Right ventricle myocardium superior (tissue), 1 donor: ENCODE measurements at places on chromosomes 2 and 18. TPM values are rescaled to one million over a fixed set of nuclear protein-coding genes. Genes with fewer than 3 reads are reported as not detected.
A peak's percentile ranks its signal among the peaks of the same experiment; 100 is the strongest.

GRCh38 chr2:198711484-198711883 lies 746.3 kb downstream of the SATB2 start:
- DNase-seq, result no peak

GRCh38 chr2:238920601-238921001 lies 72.7 kb downstream of the TWIST2 start:
- no peak for DNase-seq

DNA sequence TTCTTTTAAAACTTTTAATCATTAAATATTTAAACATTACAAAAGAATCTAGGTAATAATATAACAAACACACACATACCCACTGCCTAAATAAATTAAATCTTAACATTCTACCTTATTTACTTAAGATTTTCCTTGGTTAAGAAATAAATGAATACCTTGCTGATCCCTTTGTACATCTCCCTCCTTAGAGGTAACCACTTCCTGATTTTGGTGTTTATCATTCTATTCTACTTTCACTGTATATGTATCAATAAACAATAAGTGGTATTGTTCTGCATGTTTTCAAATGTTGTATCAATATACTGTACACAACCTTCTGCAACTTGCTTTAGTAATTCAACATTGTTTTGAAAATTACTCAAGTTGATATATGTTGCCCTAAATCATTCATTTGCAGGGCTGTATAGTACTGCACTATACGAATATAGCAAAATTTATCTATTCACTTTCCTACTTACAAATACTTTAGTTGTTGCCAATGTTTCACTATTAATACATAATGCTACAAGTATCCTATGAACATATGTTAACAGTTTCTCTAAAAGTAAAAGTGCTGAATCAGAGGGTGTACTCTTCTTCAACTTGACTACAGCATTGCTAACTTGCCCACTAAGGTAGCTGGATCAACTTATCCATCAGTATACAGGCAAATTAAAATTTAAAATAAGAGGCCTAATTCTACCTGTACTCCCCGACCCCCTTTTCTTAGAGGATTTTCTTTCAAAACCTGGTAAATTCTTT lies 65.8 kb downstream of the MEMO1 start:
- no peak for DNase-seq

TMEM127 gene
- 67.3 TPM for total RNA-seq

GRCh38 chr2:66982766-66983165 lies 414.4 kb upstream of the ETAA1 start:
- DNase-seq, result no peak

CD8B2 gene
- total RNA-seq, result not detected

GRCh38 chr2:120456867-120457266 lies 110.9 kb downstream of the INHBB start:
- DNase-seq, result no peak

GRCh38 chr2:104658904-104659591 lies 194.9 kb upstream of the POU3F3 start:
- DNase-seq, result peak; percentile 50

DNA sequence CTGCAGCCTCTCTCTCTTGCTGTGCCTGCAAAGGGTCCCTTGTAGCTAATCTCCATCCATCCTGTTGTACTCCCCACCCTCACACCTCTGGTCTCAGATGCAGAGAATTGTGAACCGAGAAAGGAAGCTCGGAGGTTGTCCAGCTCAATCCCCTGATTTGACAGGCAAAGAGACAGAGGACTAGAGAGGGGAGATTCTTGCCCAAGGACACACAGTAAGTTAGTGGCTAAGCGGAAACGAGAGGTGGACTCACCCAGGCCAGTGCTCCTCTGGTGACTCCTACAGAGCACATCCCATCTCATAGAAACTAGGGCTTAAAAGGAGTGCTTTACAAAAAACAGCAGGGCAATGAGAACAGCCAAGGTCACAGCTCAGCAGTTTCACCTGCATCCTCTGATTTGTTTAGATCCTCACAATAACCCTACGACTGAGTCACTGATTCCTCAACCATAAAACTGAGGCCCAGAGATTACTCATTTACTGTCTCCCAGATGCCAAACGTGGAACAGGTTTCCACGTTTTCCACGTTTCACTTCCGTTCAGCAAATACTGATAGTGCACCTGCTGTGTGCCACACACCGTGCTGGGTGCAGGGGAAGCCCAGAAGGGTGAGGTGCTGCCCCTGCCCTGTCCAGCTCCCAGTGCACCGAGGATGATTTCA lies 22.1 kb downstream of the EHD3 start:
- no peak for DNase-seq

SS18 gene
- 23.5 TPM for total RNA-seq

DNA sequence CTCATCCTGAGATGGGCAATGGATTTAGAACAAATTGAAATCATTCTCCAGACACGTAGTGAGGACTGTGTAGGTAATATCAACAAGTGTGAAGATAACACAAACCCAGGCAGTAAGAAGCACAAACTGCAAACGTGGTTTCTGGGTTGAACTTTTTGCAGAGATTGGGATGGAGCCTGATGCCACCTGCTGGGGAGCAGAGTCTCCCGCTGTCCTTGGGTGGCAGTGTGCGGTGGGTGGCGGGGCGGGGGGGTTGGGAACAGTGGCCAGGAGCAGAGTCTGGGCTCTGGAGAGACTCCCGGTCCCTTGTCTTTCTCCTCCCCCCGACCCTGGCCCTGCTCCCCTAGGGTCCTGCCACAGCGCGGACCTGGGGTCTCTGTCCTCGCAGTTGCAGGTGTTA lies 19.5 kb downstream of the TRAF3IP1 start:
- no peak for DNase-seq

GAREM2 gene
- 1.3 TPM for total RNA-seq

G6PC2 gene
- total RNA-seq, result not detected

MGAT5 gene
- total RNA-seq, result 82.8 TPM

MLPH gene
- total RNA-seq, result 80.9 TPM

DNA sequence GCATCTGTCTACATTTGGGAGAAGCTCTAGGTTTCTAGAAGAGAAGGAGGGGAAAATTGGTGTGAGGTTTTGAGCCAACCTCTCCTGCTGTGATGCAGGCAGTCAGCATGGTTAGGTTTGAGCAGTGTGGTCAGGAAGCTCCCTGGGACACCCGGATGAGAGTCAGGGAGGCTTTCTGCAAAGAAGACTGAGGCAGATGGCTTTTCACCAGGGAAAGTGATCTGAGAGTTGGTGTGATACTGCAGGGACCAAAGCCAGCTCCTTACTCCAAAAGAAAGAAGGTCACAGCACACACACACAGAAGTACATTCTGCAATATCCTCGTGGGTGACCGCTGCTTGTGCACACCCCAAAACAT lies 75.8 kb upstream of the BCL11A start:
- DNase-seq, result no peak

DNA sequence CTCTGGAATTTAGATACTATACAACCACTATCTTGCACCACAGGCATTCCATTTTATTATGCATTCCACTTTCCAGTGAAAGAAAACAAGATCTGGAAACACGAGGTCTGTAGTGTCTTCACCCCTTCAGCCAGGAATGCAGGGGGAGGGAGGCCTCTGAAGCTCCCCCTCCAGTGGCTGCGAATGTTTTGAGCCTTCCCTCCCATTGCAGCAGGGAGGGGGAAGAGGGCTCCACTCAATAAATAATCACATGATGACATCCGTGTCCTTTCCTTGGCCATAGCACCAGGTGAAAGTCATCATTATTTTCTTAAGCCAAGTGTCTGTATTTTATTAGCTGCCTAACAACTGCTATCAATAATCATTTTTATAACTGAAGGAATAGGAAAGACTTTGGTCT lies 38.6 kb downstream of the ALPK2 start:
- no peak for DNase-seq

DNA sequence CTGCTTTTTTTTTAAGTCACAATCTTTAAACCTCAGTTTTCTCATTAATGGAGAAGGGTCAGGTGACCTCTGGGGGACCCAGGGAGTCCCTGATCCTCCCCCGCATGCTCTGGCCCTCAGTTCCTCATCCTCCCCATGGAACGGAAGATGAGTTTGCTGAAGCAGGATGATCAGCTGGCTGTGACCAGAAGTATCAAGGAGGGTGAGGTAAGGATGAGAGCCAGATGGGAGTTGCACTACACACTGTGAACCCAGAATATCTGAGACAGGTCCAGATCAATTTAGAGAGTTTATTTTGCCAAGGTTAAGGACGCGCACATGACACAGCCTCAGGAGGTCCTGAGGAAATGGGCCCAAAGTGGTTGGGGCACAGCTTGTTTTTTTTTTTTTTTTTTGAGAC lies 3.8 kb downstream of the CATIP start:
- no peak for DNase-seq

GRCh38 chr2:152863826-152864225 lies 145.4 kb downstream of the ARL6IP6 start:
- no peak for DNase-seq

DYNC2LI1 gene
- total RNA-seq, result 5.4 TPM

DNA sequence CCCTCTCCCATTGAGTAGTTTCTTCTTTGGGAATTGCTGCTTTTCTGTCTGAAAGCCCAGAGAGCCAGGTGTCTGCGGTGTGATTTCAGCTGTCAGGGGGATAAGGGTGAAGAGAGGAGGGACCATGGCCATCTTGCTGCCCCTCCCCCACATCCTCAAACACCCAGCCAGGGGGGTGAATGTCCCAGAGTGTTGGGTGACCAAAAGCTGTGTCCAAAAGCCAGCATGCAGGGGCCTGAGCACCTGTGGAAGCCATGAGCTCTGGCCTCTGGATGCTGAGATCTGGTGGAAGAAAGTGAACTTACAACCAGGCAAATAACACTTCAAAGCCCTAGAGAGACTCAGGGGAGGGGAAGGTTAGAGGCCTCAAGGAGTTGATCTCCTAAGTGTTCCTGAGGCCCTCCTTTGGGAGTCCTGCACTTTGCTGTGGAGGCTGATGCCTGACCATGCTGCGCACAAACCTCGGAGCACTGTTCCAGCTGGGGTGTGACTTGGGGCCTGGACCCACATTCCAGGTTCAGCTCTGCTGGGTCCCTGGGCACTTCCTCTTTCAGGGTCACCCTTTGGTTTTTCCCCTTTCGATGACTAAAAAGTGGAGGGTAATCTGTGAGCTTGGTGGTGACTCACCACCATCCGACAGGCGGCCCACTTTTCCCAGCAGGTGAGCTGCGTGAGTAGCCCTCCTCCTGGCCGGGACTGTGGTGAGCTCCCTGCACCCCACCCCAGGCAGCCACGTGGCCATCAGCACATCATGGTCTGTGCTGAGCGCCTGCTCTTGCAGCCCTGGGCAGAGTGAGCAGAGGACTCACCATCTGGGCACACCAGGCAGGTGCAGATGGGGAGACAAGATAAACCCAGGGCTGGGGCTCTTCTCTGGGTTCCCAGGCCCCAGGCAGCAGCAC lies 66.8 kb upstream of the FOSL2 start:
- DNase-seq, result no peak

GRCh38 chr18:79300413-79300812 lies 95.3 kb upstream of the NFATC1 start:
- no peak for DNase-seq

- no peak for DNase-seq
Observed at GRCh38 chr2:158716921-158717320, 78.2 kb upstream of the DAPL1 start.

NT5DC4 gene
- not detected for total RNA-seq

- peak; percentile 73 for DNase-seq
Observed at GRCh38 chr2:118970396-118971135, 28.6 kb downstream of the MARCO start.

EIPR1 gene
- total RNA-seq, result 8.4 TPM

DNA sequence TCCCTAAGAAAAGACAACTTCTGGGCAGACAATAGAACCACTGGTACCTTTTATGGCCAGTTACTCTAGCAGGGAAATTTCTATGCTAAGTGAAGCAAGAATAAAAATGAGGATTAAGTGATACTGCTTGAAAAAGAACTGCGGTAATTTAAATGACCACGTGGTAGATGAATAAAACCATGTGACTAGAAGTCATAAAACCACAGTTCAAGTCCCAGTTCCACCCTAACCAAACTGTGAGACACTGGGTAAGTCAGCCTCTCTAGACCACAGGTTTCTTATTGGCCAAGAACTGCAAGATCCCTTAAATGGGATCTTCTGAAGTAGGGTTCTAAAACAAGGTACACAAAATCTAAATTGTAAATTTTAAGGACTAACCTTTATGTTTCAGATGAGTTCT lies 12.7 kb downstream of the TMEM237 start:
- DNase-seq, result no peak

NFATC1 gene
- total RNA-seq, result 19.8 TPM

DNA sequence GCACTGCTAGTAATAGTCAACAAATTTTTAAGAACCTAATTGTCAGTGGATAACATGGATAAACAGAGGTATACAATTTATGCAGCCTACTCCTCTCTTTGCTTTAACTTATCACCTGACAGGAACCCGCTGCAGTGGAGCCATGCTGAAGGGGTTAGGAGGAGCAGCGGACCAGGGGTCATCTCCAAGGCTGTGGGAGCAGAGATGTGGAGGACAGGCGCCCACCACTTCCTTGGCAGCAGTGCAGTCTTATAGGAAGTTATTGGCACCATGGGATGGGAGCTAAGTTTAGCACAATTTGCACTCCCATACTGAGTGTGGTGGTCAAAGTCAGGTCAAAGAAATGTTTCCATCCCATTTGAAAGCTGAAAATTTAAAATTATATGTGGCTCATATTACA lies 35.6 kb downstream of the HDLBP start:
- no peak for DNase-seq

DNA sequence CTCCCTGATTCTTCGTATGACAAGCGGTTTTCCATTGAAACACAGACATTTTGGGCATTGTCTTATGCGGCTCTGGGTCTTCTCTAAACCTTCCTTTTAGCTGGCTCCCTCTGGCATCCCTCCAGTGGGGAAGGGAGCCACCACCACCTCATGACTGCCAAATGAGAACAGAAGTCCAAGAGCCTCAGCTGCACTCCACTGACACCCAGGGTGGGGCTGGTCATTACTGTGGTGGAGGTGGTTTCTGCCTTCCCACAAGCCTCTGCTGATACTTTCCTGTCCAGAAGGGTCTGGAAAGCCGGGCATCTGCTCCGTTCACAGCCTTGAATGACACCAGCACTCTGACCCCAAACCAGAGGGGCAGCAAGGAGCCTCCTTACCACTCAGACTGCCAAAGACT lies 213.5 kb downstream of the ZNF516 start:
- DNase-seq, result no peak

HDLBP gene
- total RNA-seq, result 373 TPM

DNA sequence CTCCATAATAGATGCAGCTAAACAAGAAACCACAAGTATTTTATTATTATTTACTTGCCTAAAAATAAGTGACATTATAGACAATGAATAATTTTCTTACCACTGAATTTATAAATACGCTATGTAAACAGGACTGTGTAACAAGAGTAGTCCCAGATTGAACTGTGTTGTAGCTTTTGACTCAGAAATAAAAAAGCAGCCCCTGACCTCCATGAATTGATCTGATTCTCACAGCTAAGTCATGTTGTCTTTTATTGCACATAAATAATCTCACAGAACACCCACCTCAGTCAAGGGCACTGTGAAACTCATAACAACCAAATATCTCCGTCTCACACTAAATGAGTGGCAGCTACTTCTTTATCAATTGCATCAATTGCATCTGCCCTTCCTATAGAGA lies 171.6 kb downstream of the TMX3 start:
- DNase-seq, result no peak

REG3A gene
- total RNA-seq, result not detected
